Foreskin keratinocyte (primary cell): ENCODE measurements at places on chromosomes 16 and 17. TPM values are rescaled to one million over a fixed set of nuclear protein-coding genes. Genes with fewer than 3 reads are reported as not detected.

Gene ABCC3
- total RNA-seq: 22.5 and 28.4 TPM in 2 replicates

Gene SLC5A11
- total RNA-seq: not detected in 2 replicates

Gene WFDC1
- not detected in 2 replicates for total RNA-seq

Gene TBC1D26
- total RNA-seq: not detected in 2 replicates

Gene KRTAP16-1
- total RNA-seq: not detected in 2 replicates

Gene SPNS2
- total RNA-seq: 0.31 and 0.35 TPM in 2 replicates

Gene METTL2A
- total RNA-seq: 25.8 and 27.9 TPM in 2 replicates

Gene MYL11
- total RNA-seq: not detected in 2 replicates

Gene ZNF207
- 185 and 202 TPM in 2 replicates for total RNA-seq

Gene ABI3
- not detected in 2 replicates for total RNA-seq

Gene ESRP2
- total RNA-seq: 36.2 and 41.7 TPM in 2 replicates

DNA sequence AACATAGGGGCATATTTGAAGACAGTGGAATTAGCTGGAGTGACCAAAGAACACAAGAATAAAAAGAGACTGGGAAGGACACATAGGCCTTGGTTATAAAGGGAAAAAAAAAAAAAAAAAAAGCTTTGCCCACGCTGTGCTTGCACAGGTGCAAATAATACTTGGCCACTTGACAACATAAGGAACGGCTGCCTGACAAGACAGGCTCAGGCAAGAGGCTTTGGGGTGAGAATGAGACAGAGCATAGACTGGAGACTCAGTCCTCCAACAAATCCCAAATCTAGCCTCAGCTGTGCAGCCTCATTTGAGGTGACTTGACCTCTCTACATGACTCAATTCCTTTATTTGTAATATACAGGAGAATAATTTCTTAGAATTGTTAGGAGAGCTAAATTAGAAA lies 332.8 kb upstream of the DYNLRB2 start:
- DNase-seq: peak; percentile 63

- no peak for DNase-seq
These were observed 83.1 kb downstream of the RTN4RL1 start for GRCh38 chr17:1942066-1942365.

DNA sequence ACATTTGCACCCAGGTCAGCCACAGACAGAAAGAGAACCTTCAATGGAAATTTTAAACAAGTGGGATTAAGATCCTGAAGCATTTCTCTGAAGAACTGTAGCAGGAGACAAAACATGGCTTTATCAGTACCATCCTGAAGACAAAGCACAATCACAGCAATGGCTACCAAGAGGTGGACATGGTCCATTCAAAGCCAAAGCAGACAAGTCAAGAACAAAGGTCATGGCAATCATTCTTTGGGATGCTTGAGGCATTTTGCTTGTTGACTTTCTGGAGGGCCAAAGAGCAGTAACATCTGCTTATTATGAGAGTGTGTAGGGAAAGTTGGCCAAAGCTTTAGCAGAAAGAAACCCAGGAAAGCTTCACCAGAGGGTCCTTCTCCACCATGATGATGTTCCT lies 248.2 kb downstream of the TOX3 start:
- no peak for DNase-seq

- no peak for DNase-seq
These were observed 117.7 kb downstream of the ABCC1 start for GRCh38 chr16:16067127-16067526.

GRCh38 chr17:55219934-55220333 lies 44.8 kb upstream of the HLF start:
- DNase-seq: no peak

GRCh38 chr17:76633628-76634328 lies 9.8 kb downstream of the ST6GALNAC1 start:
- no peak for DNase-seq

DNA sequence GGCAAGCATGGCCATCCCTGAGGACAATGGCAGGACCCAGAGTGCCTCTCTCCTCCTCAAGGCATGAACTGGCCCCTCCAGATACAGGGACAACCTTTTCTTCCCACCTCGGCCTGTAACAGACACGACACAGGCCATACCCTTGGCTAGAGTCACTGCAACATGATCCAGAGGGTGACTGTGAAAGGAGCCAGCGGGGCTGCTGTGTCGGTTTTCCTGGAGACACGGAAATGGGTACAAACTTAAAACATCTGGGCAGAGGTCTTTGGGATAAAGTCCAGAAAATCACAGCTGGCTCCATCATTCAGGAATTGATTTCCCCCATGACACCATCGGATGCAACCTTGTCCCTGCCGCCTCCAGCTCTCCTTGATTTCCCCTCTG lies 5.3 kb downstream of the CEP295NL start:
- DNase-seq: no peak

DNA sequence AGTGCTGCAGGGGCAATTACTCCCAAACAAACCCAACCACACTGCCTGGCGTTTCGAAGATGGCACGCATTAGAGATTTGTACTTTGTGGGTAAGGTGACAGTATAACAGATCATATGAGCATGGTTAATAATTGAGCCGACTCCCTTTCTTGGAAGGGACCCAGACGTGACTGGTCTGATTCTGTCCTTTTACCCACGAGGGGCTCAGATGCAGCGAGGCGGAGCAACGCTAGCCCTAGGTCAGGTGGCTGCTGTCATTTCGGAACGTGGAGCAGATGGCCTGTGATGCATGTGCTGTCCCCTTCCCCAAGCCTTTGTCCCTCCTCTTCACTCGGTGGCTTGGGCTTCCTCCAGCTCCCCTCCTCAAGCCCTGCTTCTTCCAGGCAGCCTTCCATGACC lies 84.2 kb downstream of the SNX29 start:
- DNase-seq: no peak

DNA sequence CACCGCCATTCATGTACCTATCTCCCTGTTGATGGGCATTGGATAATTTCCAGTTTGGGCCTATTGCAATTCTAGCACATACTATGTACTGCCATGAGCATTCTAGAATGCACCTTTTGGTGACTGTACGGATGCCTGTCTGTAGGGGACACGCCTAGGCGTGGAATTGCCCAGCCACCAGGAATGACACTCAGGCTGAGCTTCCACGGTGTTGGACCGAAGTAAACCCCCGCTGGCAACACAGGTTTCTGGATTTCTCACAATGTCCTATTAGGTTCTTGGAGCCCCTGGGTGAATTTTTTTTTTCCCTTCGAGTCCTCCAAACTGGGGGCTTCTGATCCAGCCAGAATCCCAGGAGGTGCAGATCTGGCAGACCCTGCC lies 146.6 kb downstream of the IRF8 start:
- DNase-seq: no peak

GRCh38 chr17:33239702-33240101 lies 53.4 kb downstream of the ASIC2 start:
- no peak for DNase-seq

DNA sequence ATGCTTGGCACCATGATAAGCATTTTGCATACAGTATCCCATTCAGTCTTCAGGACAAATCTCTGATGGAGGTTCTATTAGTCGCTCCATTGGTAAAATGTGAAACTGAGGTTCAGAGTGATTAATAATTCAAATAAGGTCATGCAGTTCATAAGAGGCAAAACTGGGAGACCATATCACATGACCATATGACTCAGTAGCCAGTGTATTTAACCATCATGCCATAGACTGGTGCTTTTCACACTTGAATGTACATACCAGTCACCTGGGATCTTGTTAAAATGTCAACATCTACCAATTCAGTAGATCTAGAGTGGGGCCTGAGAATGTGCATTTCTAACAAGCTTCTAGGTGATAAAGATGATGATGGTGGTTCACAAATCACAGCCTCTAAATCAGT lies 4.3 kb downstream of the ACSM3 start:
- no peak for DNase-seq

DNA sequence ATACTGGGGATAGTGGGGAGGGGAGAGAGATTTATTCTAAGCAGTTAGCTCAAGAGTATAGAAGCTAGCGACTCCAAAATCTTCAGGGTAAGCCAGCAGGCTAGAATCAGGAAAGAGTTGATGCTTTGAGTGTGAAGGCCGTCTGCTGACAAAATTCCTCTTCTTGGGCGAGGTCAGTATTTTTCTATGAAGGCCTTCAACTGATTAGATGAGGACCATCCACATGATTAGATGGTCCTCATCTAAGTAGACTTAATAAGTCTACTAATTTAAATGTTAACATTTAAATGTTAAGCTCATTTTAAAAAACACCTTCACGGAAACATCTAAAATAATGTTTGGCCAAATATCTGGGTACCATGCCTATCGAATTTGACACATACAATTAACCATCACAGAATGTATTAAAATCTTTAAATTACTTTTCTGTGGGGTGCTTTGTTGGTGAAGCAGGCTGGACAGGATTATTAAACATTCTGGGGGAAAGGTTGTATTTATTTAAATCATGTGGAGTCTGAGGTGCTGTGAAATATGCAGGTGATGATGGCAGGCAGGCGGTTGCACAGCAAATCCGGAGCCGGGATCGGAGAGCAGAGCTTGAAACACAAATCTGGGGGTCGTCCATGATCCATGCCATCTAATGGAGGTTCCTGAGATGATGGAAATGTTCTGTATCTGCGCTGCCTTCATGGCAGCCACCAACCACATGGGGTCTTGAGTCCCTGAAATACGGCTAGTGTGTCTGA lies 49.8 kb upstream of the ADORA2B start:
- DNase-seq: no peak

GRCh38 chr16:56362057-56362655 lies 63.2 kb downstream of the AMFR start:
- no peak for DNase-seq

- DNase-seq: no peak
These were observed 27.0 kb upstream of the AKTIP start for GRCh38 chr16:53530046-53530445.

DNA sequence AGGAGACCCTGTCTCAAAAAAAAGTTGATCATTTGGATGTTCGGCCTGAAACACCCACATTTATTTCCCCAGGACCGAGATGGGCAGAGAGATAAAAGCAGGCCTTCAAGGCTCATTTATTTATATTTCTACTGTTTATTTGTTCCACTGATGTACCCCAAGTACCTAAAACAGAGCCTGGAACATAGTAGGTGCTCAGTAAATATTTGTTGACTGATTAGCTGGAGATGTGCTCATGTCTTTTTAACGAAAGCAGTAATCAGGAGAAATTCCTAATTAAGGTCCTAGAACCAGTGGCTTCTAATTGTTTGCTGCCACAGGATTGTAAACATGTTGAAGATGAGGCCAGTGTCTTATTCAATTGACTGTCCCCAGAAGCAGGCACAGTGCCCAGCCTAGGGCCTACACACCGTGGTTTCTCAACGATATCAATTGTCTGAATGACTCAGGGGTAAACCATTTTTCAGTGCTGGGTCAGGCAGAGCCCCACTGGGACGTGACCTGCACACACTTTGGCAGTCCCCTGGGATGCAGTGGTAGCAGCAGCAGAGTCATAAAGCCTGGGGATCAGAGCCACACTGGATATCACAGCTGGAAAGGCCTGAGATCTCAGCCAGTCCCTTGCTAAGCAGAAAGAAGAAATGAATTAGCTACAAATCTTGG lies 34.8 kb downstream of the SOST start:
- peak; percentile 42 for DNase-seq

- DNase-seq: no peak
These were observed 13.3 kb upstream of the GAS7 start for GRCh38 chr17:10211666-10212065.

DNA sequence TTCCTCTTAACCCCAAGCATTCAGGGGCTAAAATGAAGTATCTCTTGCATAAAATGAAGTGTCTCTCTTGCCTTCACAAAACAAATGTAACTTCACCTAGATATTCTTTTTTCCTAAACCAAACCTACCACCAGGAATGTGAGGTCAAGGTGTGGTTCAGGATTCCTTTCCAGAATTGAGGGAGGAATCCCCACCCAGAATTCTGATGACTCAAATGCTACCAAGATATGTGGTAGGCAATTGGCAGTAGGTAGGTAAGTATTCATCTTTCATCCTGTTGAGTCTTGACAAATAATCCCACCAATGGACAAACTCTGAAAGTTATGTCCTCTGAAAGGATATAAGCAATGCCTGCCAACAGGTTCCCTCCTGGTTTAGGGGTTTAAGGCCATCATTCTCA lies 26.2 kb downstream of the TRIM16 start:
- DNase-seq: peak; percentile 95

DNA sequence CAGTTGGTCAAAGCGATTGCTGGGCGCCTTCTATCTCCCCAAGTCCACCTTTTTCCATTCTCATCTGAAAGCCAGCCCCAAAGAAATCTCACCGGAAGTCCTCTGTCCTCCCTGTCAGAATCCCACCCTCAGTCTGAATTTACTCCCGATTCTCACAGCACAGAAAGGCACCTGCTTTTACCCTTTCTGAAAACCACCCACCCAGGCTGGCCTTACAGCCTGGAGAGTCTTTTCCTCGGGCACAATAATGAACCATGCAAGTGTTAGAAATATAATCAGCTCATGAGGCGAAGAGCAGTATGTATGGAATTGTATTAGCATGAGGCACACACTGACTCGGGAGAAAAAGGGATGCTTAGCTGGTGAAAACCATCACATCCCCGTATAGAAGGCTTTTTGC lies 1.2 kb upstream of the ZFHX3 start:
- DNase-seq: no peak

DNA sequence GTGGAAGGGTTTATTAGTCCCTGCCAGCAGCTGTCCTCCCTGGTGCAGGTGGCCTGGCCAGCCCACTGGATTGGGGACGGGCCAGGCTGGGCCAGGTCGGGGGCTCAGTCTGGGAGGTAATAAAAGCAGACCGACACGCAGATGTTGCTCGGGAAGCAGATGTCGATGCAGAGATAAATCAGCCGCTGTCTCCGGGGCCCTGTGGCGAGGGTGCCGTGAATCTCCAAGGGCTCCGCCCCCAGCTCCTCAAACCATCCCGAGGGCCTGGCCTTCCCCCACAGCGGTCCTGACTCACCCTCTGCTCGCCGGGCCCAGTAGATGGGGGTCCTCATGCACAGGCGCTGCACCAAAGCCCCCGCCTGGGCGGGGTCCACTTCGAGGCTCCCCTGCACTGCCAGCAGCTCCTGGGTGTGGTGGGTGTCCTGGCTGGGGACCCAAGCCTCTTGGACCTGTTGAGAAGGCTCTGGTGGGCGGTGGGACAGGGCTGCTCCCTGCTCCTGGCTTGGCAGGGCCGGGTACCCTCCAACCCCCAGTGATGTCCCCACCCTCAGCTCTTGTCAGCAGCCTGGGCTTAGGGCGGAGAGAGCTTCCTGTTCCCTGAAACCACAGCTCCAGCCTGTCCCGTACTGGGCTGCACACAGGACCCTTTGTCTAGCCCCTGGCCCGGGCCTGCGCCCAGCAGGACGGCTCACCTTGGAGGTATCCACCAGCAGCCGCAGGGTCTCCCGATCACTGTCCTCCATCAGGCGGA lies 1.2 kb downstream of the BRICD5 start:
- no peak for DNase-seq

GRCh38 chr17:73476890-73477350 lies 165.1 kb upstream of the CDC42EP4 start:
- no peak for DNase-seq
